Heart right ventricle (tissue), 16 donors: ENCODE measurements at places on chromosomes 1 and 21. TPM values are rescaled to one million over a fixed set of nuclear protein-coding genes. Genes with fewer than 3 reads are reported as not detected.

CLEC20A gene
- polyA plus RNA-seq: not detected

OR6N1 gene
- polyA plus RNA-seq: not detected

SPRR3 gene
- 2.6 TPM for polyA plus RNA-seq

LPGAT1 gene
- 7.5 TPM for polyA plus RNA-seq

OR6Y1 gene
- polyA plus RNA-seq: not detected

CRYBG2 gene
- polyA plus RNA-seq: 0.03 TPM

FMO2 gene
- 7.6 TPM for polyA plus RNA-seq
